ENCODE measurements at places on chromosomes 7 and 10.

DNA sequence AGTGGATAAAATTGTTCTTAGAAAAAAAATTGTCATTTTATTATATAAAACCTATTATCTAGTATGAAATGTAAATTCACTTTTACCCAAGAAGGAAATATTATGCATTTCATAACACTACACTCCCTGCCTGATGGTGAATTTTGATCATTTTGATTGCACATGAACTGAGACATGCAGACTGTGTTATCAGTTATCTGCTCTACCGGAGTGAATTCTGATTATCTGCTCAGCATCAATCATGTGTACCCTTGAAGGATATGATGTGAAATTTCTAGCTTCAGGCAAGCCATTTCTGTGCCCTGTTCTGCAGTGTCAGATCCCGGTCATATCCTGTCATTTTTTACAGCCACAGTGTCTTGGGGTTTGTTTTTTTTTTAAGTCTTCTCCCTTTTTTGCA is 85.0 kb upstream of the FGL2 start:
- no peak for DNase-seq

DNA sequence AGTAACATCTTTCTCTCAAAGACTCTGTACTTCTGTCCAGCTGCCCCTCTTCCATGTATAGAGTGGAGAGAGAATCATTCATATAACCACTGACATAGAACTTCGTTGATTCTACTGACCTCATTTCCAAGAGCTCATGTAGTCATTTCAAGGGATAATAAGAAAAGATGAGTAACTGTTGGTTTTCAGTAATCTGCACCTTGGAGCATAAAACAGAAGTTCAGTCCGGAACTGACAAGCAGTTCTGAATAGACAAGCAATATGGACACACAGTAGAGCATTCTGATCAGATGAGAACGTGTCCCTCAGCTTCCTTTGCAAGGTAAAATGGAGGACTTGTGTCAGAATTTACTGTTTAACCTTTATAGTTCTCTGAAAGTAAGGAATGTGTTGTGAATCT is 847.1 kb downstream of the REEP3 start:
- DNase-seq: no peak

DNA sequence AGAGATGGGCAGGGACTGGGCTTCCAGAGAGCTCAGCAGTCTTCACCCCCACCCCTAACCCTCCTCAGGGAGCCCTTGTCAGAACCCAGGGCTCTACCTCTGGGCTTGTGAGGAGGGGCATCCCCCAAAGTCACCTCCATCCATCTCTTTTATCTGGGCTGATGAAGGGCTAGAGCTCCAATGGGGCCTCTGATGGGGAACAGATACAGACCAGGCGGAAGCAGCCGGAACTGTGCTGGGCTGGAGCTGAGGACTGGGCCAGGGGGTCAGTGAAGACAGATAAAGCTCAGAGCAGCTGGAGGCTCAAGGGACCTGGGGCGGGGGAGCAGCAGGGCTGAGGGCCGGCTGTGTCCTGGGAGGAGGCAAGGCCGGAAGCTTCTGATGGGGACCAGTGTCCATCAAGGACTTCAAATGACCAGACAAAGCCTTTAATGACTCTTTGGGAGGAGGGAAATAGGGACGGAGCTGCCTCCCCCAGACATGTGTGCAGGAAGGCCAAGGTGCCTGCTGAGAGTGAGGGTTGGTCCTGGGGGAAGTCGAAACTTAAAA is 10.2 kb downstream of the KAZALD1 start:
- DNase-seq: no peak

- no peak for DNase-seq
These were observed 216.4 kb upstream of the DPP6 start for GRCh38 chr7:153835712-153836265.
